ENCODE measurements at places on chromosomes 5 and 9.

- no peak for DNase-seq
These were observed 6.0 kb downstream of the PCDHGC5 start for GRCh38 chr5:141494761-141495452.

GRCh38 chr5:33241802-33242201, 199.0 kb upstream of the TARS1 start:
- DNase-seq: no peak

DNA sequence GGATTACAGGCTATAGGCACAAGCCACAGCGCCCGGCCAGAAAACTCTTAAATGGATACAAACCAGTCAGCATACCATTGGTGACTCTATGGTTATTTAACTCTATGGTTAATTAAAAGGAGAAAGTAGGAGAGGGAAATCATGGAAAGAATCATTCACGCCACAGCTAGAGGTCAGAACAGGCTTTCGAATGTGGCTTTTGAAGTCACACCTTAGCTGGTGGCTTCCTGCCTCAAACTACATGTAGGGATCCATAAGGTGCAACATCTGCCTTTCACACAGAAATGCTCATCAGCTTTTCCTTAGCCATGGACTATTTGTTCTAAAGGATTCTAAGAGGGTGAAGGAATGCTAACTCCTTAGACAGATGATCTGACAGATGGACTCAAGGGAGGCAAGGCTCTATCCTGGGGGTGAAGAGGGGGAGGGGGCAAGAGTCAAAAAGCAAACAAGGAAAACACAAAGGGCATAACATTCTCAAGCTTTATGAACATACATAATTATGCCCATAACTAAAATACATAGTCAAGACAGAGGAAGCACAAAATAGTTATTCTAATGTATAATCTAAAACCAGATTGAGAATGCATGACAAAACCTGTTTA, 130.9 kb downstream of the EFNA5 start:
- DNase-seq: no peak

- DNase-seq: no peak
These were observed 47.3 kb downstream of the RAD23B start for GRCh38 chr9:107330420-107330819.

- no peak for DNase-seq
These were observed 4.2 kb downstream of the B4GALT7 start for GRCh38 chr5:177604116-177604521.

GRCh38 chr9:77556396-77556795, 91.7 kb downstream of the GNA14 start:
- DNase-seq: no peak

DNA sequence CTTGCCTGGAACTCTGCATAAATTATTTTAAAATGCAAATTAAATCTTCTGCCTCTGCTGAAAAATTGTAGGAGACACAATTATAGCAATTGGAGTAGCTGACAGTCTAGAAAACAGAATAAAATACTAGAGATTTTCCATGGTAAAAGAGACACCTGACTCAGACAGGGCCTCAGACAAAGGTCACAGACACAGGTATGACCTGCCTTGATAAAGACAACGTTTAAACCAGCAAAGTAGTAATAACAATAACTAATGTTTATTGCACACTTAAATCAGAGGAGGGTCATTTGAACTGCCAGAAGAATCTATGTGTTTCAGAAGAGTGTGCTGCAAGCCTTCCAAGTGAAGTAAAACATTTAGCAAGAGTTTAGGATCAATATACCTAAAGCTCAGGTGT, 3.9 kb downstream of the SOWAHA start:
- no peak for DNase-seq

- no peak for DNase-seq
These were observed 86.9 kb upstream of the SIMC1 start for GRCh38 chr5:176151281-176151680.

GRCh38 chr5:115064380-115064779, 105.3 kb downstream of the TRIM36 start:
- DNase-seq: no peak

GRCh38 chr9:123097430-123098095, 64.1 kb downstream of the GPR21 start:
- DNase-seq: no peak

Data from memory B cell (primary cell).